Activated CD4-positive, alpha-beta T cell treated with anti-CD3 and anti-CD28 coated beads for 36 hours (primary cell): ENCODE measurements at places on chromosomes 1 and 21. TPM values are rescaled to one million over a fixed set of nuclear protein-coding genes. Genes with fewer than 3 reads are reported as not detected.
A peak's percentile ranks its signal among the peaks of the same experiment; 100 is the strongest.

Gene KCNT2
- 0.05 TPM for total RNA-seq

Gene NEGR1
- total RNA-seq, result not detected

Gene LRRC39
- 0.51 TPM for total RNA-seq

- no peaks in the 10 kb centered on the region for H3K36me3 ChIP-seq
- no peak for DNase-seq
- H3K4me3 ChIP-seq, result no peak overlapping the region
- no peaks in the 10 kb centered on the region for H3K27me3 ChIP-seq
Observed at GRCh38 chr1:114034567-114035303, 55.5 kb downstream of the OLFML3 start.

DNA sequence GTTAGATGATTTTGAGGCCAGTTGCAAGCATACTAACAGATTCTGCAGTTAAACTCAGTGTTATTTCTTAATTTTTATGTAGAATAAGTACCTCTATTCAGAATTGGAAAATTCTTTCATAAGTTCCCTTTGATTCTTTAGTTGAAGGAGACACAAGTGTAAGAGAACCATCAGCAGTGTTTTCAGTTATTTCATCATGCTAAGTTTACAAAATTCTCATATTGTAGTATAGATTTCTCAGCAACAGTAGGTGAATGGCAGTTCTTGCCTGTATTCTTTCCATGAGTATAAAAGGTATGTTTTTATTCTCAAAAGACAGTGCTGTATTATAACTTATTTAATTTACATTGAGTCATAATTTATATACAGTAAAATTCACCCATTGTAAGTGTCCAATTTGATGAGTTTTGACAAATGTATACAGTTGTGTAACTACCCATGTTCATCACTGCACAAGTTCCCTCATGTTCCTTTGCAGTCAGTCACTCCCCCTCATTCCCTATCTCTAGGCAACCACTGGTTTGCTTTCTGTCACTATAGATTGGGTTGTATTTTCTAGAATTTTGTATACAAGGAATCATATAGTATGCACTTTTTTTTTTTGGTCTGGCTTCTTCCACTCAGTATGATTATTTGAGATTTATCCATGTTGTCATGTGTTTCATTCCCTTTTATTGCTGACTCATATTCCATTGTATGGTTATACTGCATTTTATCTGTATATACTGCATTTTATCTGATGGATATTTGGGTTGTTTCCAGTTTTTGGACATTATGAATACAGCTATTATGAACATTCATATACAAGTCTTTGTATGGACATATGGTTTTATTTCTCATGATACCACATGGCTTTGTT is 3.9 kb downstream of the RPS6KC1 start:
- H3K4me3 ChIP-seq, result no peak overlapping the region
- no peak for DNase-seq
- H3K27ac ChIP-seq, result no peak overlapping the region
- no peaks in the 10 kb centered on the region for H3K27me3 ChIP-seq
- H3K36me3 ChIP-seq, result peaks cover 7% of the 10 kb centered on the region

DNA sequence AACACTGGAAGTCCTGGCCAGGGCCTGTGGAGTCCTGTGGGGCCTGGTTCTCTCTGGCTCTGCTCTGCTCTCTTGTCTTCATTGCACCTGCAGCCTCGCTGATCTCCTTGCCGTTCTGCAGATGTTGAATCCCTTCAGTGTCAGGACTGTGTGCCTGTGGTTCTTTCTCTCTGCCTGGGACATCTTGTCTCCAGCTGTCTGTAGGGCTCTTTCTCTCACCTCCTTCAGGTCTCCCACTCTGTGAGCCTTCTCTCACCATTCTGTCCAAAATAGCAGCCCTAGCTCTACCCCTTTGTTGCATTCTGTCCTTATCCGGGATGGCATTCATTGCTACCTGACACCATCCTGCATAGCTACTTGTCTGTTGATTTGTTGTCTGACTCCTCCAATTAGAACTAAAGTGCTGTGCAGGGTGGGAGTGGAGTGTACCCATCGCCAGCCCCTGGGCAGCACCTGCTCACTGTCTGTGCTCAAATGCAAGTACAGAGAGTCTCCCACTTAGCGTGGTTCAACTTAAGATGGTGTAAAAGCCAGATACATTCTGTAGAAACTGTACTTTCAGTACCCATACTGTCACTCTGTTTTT is 8.9 kb downstream of the PGBD2 start:
- no peaks in the 10 kb centered on the region for H3K27me3 ChIP-seq
- peaks cover 20% of the 10 kb centered on the region for H3K36me3 ChIP-seq
- no peaks in the 10 kb centered on the region for H3K4me1 ChIP-seq
- no peak overlapping the region for H3K4me3 ChIP-seq

GRCh38 chr21:39559511-39559910 is 53.2 kb upstream of the B3GALT5 start:
- peaks cover 2% of the 10 kb centered on the region for H3K27me3 ChIP-seq
- no peak overlapping the region for H3K27ac ChIP-seq
- DNase-seq, result no peak
- H3K4me3 ChIP-seq, result no peak overlapping the region

GRCh38 chr1:46415514-46415913 is 21.4 kb downstream of the FAAH start:
- no peaks in the 10 kb centered on the region for H3K27me3 ChIP-seq
- H3K27ac ChIP-seq, result no peak overlapping the region
- no peak for DNase-seq
- H3K4me1 ChIP-seq, result no peaks in the 10 kb centered on the region
- no peaks in the 10 kb centered on the region for H3K36me3 ChIP-seq

- no peaks in the 10 kb centered on the region for H3K4me1 ChIP-seq
- no peak overlapping the region for H3K4me3 ChIP-seq
- H3K27ac ChIP-seq, result no peak overlapping the region
- no peak for DNase-seq
Observed at GRCh38 chr1:165551469-165551868, 7.7 kb downstream of the LRRC52 start.

DNA sequence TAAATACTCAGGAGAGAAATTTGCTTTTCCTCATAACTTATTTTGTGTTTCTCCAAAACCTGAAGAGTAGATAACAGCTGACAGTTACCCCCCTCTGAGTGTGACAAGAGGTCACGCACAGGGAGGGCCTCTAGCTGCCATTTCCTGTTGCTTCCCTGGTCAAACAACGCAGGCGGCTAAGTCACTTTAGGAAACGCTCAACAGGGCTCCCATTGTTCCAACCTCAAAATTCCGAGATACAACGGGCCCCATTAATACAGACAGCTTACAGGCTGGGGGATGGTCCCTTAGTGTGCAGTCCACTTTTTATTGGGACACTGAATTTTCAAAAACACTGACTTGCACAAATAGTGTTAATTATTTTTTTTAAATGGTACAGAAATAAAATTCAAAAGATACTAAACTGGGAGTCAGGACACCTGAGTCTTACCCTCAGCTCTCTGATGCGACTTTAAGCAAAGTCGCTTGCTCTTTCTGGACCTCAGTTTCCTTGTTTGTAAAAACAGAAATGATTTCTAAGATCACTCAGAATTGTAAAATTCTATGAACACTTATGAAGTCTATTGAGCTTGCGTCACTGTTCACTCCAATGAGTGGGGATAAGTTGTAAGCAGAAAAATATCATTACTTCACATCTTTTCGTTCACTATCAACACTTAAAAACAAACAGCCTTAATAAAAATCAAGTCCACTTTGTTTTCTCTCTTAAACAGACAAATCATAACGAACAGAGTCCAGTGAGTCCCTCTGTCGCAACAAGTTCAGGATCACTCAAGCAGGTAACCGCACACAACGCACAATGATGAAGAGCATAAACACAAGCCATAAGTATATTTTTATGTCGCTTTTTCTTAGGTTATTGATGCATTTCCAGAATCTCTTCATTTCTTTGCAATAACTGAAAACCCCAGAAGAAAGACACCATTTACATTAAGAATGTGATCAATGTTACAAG is 13.5 kb downstream of the LZIC start:
- DNase-seq, result no peak
- H3K36me3 ChIP-seq, result peaks cover 29% of the 10 kb centered on the region
- no peak overlapping the region for H3K27ac ChIP-seq
- no peaks in the 10 kb centered on the region for H3K4me1 ChIP-seq
- no peaks in the 10 kb centered on the region for H3K27me3 ChIP-seq

- peak; percentile 79 for DNase-seq
- H3K27me3 ChIP-seq, result no peaks in the 10 kb centered on the region
- H3K27ac ChIP-seq, result peak overlapping the region; percentile 47
- H3K36me3 ChIP-seq, result peaks cover 3% of the 10 kb centered on the region
Observed at GRCh38 chr21:45555557-45556301, 13.5 kb upstream of the SLC19A1 start.

Gene NFIA
- 3.0 TPM for total RNA-seq

- H3K27ac ChIP-seq, result no peak overlapping the region
- no peak for DNase-seq
- H3K27me3 ChIP-seq, result peaks cover 2% of the 10 kb centered on the region
- H3K36me3 ChIP-seq, result no peaks in the 10 kb centered on the region
- no peak overlapping the region for H3K4me3 ChIP-seq
Observed at GRCh38 chr1:161074676-161075368, 5.1 kb upstream of the ARHGAP30 start.

Gene ATP6V1G3
- total RNA-seq, result not detected

DNA sequence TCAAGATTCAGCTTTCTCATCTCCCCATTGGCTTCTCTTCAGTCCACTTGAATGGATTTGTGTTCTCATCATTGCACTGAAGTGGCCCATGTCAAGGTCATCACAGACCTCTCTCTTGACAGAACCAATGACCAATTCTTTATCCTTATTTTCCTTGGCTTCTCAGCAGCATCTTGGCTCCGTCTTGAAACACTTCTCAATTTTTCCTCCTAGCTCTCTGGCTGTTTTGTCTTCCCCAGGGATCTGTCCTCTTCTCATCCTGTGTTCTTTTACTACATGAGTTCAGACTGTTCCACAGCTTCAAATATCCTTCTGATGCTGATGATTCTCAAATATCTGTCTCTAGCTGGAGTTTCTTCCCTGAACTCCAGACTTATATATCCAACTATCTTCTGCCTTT is 78.6 kb downstream of the COLGALT2 start:
- peaks cover 7% of the 10 kb centered on the region for H3K4me1 ChIP-seq
- DNase-seq, result no peak
- H3K36me3 ChIP-seq, result no peaks in the 10 kb centered on the region
- H3K27me3 ChIP-seq, result no peaks in the 10 kb centered on the region
